ENCODE measurements at places on chromosomes 11 and 22. TPM values are rescaled to one million over a fixed set of nuclear protein-coding genes. Genes with fewer than 3 reads are reported as not detected.
A peak's percentile ranks its signal among the peaks of the same experiment; 100 is the strongest.

- H3K27ac ChIP-seq, result no peak overlapping the region
- H3K27me3 ChIP-seq, result peaks cover 14% of the 10 kb centered on the region
- no peak overlapping the region for H3K4me3 ChIP-seq
- peaks cover 10% of the 10 kb centered on the region for H3K4me1 ChIP-seq
- DNase-seq, result no peak
These were observed 15.4 kb downstream of the BMAL1 start for GRCh38 chr11:13292970-13293369.

Gene PYGM
- 1.8 TPM for total RNA-seq

Gene RIMBP3B
- 0.17 TPM for total RNA-seq

- H3K27me3 ChIP-seq, result no peaks in the 10 kb centered on the region
- DNase-seq, result no peak
- peaks cover 6% of the 10 kb centered on the region for H3K36me3 ChIP-seq
These were observed 66.5 kb upstream of the POU2AF1 start for GRCh38 chr11:111445586-111445985.

Gene MS4A6A
- total RNA-seq, result not detected

DNA sequence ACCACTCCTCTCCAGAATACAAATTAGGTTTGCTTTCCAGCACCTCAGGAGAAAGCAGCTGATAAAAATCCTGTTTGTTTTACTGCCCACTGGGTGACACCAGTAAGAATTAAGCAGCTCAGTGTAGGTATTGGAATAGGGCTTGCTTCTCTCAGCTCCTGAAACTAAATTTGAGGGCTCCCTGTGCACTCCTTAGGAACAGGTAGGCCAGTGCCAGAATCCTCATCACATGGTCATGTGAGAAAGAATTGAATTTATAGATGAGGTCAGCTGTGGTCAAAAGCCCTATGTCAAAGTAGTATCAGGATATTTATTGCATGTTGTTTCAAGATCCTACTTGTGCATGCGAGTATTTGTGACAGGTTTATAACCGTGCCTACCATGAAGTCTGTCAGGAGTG is 1.0 kb downstream of the PRSS23 start:
- H3K4me1 ChIP-seq, result peaks cover 9% of the 10 kb centered on the region
- peak overlapping the region; percentile 74 for H3K4me3 ChIP-seq
- H3K27me3 ChIP-seq, result no peaks in the 10 kb centered on the region
- no peak overlapping the region for H3K27ac ChIP-seq
- DNase-seq, result no peak
- H3K36me3 ChIP-seq, result peaks cover 16% of the 10 kb centered on the region

DNA sequence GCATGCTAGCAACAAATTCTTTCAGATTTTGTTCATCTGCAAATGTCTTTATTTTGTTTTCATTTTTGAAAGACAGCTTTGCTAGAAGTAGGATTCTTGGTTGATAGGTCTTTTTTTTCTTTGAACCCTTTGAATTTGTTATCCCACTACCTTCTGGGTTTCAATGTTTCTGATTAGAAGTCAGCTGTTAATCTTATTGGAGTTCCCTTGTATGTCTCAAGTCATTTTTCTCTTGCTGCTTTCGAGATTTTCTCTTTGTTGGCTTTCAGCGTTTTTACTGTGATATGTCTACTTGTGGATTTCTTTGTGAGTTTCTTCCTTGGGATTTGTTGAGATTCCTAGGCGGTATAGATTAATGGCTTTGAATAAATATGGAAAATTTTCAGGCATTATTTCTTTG is 27.2 kb upstream of the MS4A8 start:
- no peaks in the 10 kb centered on the region for H3K27me3 ChIP-seq
- H3K4me3 ChIP-seq, result no peak overlapping the region
- H3K36me3 ChIP-seq, result no peaks in the 10 kb centered on the region
- no peak for DNase-seq

DNA sequence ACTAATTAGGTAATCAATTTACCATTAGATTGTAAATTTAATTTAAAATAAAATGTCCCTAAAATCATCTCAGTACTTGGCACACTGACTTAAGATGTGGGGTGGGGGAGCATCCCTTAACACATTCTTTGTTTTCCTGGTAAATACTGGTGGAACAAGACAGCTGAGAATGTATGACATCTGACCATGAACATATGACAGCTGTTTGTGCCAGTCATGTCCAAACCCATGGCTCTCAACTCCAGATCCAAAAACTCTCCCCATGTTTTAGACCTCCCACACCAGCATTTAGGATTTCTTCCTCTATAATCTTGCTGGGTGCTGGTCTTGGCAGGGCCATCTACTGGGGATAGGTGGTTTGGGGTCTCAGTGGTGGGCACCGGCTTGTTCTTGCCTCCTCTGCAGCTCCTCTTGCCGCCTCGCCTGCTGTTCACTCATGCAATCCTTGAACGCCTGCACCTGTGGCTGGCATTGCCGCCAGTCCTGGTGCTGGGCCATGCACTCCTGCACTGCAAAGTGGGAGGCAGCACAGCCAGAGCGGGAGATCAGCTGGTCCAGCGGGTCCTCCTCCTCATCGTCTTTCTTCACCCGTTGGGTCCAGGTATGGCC is 3.8 kb downstream of the COA4 start:
- peaks cover 15% of the 10 kb centered on the region for H3K4me1 ChIP-seq
- no peak for DNase-seq
- H3K36me3 ChIP-seq, result peaks cover 52% of the 10 kb centered on the region
- H3K4me3 ChIP-seq, result no peak overlapping the region

Gene IGLL1
- total RNA-seq, result not detected

DNA sequence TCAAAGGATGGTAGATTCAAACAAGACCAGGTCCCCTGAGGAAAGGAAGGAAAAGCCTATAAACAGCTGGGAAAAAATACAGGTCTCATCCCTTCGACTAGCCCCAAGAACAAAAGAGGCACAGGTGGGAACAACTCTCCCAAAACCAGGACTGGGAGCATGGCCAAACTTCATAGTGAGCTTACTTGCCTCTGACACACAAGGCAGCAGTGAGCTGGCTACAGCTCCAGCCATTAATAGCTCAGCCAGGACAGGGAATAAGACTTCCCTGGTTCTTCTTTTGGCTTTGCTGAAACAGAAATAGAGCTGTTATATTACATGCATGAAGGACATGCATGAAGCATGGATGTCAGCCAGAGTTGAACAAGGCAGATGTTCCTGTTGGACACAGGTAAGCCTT is at the start of gene OR10A2:
Gene OR10A2, plus strand, starts transcription at position 97 of the 400 bp plus-strand sequence. CDS start 6,698 bp downstream, outside the sequence.
- H3K27me3 ChIP-seq, result no peaks in the 10 kb centered on the region
- H3K4me1 ChIP-seq, result no peaks in the 10 kb centered on the region
- no peak within 1 kb of the TSS for H3K27ac ChIP-seq
- no peaks in the 10 kb centered on the region for H3K36me3 ChIP-seq

DNA sequence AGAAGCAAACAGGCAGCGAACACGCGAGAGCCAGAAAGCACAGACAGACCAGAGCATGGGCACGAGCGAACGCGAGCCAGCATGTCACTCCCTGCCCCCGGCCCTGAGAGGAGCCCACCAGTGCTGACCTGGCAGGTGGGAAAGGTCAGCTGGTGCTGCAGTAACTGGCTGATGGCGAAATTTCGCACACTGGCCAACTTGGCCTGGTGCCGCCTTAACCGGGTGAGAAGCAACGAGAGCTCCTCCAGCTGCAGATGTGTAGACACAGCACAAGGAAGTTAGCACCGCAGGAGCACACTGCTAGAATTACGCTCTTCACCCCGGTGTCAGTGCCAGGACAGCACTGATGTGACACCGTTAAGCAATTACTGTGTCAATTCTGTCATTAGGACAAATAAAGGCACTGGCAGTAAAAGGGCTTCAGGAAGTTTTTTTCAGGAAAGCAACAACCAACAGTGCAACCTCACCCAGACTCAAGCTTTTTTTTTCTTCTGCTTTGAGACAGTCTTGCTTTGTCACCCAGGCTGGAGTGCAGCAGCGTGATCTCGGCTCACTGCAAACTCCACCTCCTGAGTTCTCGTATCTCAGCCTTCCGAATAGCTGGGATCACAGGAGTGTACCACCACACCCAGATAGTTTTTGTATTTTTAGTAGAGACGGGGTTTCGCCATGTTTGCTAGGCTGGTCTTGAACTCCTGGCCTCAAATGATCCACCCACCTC is 76.8 kb downstream of the C11orf58 start:
- DNase-seq, result no peak
- peaks cover 35% of the 10 kb centered on the region for H3K4me1 ChIP-seq
- H3K36me3 ChIP-seq, result peaks cover 50% of the 10 kb centered on the region
- H3K27me3 ChIP-seq, result no peaks in the 10 kb centered on the region
- no peak overlapping the region for H3K27ac ChIP-seq
- H3K4me3 ChIP-seq, result no peak overlapping the region

- no peaks in the 10 kb centered on the region for H3K4me1 ChIP-seq
- no peak overlapping the region for H3K4me3 ChIP-seq
- H3K36me3 ChIP-seq, result peaks cover 26% of the 10 kb centered on the region
- DNase-seq, result no peak
These were observed 26.9 kb upstream of the LDHA start for GRCh38 chr11:18367431-18367830.

DNA sequence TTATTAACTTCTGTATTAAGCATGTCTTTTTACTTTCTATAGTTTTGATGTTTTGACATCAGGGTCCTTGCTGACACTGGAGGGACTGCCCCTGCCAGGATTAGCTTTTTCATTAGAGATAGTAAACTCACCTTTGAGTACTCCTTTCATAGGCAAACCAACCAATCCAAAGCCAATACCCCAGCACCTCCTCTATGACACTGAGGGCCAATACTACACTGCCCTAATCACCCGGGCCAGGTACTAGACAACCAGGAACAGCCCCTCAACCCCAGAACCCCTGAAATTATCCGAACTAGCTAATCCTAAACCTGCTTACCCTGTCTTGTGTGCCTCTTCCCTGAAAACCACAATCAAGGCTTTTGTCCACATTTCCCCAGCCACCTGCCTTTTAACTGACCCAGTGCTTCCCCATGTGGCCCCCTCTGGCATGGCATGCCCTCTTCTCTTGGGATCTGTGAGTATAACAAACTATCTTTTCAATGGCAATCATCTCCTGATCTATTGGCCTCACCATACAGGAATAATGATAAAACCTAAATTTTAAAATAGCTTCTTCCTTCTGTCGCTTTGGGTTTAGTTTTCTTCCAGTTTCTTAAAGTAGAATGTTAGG is 31.2 kb downstream of the RAB6A start:
- H3K36me3 ChIP-seq, result peaks cover 11% of the 10 kb centered on the region
- no peak overlapping the region for H3K27ac ChIP-seq
- peak; percentile 56 for DNase-seq
- peaks cover 12% of the 10 kb centered on the region for H3K4me1 ChIP-seq

Gene SLC25A18
- total RNA-seq, result 0.28 TPM

DNA sequence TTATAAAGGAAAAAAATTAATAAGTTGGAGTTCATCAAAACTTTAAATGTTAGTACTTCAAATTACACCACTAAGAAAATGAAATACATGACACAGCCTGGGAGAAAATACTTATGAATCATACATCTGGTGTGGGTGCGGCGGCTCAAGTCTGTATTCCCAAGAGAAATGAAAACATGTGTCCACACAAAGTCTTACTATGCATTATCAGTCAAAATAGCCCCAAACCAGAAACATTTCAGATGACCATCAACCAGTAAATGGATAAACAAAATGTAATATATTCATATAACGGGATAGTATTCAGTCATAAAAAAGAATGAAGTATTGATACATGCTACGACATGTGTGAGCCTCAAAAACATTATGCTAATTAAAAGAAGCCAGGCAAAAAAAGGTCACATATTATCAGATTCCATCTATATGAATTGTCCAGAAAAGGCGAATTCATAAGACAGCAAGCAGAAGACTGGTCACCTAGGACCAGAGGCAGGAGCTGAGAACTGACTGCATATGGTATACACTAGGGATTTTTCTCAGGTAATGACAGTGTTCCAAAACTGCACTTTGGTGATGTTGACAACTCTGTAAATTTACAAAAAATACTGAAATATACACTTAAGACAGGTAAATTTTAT is 5.3 kb upstream of the AKIP1 start:
- no peak for DNase-seq
- no peak overlapping the region for H3K27ac ChIP-seq
- no peak overlapping the region for H3K4me3 ChIP-seq
- peaks cover 31% of the 10 kb centered on the region for H3K4me1 ChIP-seq
- H3K27me3 ChIP-seq, result no peaks in the 10 kb centered on the region
- H3K36me3 ChIP-seq, result peaks cover 8% of the 10 kb centered on the region

DNA sequence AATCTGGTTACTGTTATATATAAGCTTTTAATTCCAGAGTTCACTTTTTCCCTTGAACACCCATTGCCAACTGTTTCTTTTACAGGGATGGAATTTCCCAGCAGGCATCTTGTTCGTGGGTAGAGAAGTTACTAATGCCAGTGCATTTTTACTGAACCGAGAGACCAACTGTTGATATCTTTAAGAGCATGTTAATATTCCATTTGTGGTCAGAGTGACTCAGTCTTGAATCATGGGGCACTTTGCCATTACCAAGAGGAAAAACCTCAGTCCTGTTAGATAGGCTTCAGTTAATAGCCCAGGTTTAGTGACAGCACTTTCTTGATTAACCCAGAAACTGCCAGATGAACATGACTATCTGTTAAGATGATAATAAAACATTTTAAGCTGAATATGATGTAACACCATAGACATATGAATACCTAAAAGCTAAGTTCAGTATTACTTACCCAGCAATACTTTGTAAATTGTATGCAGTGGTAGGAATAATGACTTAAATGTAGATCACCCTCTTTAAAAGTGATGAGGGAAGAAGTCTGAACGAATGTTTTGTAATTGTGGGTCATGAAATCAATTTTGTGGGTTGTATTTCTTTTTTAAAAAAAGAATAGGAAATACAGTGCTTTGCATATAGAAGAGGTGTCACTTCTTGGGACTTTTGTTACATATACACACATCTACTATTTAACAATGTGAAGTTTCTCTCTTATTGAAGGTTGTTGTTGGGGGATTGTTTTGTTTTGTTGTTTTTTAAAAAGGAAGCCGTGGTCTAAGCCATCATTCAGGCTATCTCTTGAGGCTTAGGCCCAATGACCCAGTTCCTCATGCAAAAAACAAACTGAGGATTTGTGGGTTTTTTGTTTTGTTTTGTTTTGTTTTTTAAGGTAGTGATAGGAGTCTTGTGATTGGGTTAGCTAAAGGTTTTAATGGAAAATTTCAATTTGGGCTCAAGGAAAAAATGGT is 79.2 kb upstream of the GRIK4 start:
- no peaks in the 10 kb centered on the region for H3K27me3 ChIP-seq
- peaks cover 17% of the 10 kb centered on the region for H3K36me3 ChIP-seq
- peaks cover 23% of the 10 kb centered on the region for H3K4me1 ChIP-seq
- peak overlapping the region; percentile 9 for H3K4me3 ChIP-seq
- H3K27ac ChIP-seq, result peak overlapping the region; percentile 82
- DNase-seq, result peak; percentile 55

- H3K27ac ChIP-seq, result peak overlapping the region; percentile 99
- H3K27me3 ChIP-seq, result no peaks in the 10 kb centered on the region
- H3K4me3 ChIP-seq, result peak overlapping the region; percentile 93
- DNase-seq, result no peak
- peaks cover 70% of the 10 kb centered on the region for H3K36me3 ChIP-seq
These were observed 545 bp downstream of the FEN1 start for GRCh38 chr11:61793083-61793828.

All from Calu3 (cell line).